Activated naive CD8-positive, alpha-beta T cell treated with anti-CD3 and anti-CD28 coated beads for 36 hours (primary cell): ENCODE measurements at places on chromosomes 4 and X.

DNA sequence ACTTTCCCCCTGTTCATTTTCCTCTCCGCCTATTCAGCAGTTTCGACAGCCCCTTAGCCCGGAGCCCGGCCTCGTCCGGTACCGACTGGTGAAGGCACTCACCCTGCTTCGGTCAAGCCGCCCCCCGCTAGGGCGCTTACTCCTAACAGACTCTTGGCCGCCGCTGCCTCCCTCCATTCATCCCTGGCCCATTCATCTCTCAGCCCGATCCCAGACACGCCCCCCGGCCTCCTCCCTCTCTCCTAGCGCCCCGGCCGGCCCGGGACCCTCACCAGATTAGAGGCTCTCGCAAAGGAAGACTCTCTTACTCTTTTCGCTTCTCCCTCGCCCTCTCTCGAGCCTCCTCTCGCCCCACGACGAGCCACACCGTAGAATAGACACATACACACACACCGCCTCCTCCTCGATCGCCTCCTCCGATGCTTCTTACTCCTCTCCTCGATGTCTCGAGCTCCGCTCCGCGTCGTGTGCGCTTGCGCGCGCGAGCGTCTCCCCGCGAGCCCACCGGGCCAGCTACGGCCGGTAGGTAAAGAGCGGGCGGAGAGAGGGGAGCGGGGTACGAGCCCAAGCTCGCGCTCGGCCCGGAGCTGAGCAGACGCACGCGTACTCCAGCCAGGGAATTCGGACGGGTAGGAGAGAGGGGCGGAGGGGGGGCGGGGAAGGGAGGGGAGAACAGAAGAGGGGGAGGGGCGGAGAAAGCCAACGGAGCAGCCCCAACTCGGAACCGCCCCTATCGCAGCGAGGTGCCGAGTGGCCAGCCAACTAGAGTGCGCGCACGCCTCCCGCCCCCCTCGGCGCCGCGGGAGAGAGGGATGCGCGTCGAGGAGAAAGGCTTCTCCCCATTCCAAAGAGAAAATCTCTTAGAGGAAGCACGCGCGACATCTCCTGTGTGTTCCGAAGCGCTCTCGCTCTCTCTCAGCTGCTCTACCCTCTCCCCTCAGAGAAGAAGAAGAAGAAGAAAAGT, at the start of gene WNK3:
Gene WNK3 (minus strand): TSS at position 633 of the 964 bp plus-strand sequence.
- DNase-seq, result peak; percentile 39

DNA sequence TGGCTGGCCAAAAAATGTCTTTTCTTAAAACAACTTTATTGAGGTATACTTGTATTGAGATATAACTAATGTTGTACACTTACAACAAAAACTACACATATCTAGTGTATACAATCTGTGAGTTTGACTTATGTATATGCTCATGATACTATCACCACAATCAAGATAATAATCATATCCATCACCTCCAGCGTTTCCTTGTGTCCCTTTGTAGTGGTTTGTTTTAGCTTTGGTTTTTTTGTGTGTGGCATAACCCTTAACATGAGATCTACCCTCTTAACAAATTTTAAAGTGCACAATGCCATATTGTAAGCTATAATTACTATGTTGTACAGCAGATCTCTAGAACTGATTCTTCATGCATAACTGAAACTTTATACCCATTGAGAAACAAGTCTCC, 13.4 kb upstream of the PCSK1N start:
- DNase-seq, result no peak

GRCh38 chrX:18970465-18970864, 13.4 kb downstream of the PHKA2 start:
- DNase-seq, result no peak

GRCh38 chrX:15382813-15383212, 1.4 kb downstream of the VEGFD start:
- DNase-seq, result no peak

DNA sequence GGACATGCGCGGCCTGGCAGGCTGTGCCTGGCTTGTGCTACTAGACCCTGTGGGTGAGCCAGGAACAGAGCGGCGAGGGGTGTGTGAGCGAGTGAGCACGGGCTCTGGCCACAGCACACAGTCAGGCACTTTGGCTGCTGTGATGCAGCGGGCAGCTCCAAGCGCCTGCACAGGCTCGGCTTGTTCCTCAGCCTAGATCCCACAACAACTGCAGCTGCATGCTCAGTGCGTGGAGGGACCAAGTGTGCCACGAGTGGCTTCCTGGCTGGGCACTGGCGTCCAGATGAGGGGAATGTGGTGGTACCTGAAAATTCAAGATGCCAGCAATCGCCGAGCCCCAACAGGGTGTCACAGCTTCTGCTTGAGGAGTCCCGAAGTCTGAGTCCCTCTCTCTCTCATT, 1056.6 kb downstream of the RAPGEF2 start:
- DNase-seq, result no peak

DNA sequence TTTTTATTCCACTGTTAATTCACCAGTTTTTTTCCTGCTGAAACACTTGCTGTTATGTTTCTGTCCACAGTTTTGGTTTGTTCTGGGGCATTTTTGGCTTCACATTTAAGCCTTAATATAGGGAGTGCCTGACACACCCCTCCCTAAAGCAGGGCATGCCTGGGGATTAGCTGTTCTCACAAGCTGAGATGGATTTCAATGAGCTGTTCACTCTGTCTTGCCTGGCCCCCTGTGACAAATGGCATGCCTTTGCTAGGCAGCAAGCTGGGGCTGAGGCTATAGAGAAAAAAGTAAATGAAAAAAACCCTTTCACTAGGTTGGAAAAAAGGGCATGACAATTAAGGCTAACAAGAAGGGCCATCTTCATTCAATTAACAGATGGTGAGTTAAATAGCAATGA, 22.4 kb downstream of the LPAR4 start:
- no peak for DNase-seq

DNA sequence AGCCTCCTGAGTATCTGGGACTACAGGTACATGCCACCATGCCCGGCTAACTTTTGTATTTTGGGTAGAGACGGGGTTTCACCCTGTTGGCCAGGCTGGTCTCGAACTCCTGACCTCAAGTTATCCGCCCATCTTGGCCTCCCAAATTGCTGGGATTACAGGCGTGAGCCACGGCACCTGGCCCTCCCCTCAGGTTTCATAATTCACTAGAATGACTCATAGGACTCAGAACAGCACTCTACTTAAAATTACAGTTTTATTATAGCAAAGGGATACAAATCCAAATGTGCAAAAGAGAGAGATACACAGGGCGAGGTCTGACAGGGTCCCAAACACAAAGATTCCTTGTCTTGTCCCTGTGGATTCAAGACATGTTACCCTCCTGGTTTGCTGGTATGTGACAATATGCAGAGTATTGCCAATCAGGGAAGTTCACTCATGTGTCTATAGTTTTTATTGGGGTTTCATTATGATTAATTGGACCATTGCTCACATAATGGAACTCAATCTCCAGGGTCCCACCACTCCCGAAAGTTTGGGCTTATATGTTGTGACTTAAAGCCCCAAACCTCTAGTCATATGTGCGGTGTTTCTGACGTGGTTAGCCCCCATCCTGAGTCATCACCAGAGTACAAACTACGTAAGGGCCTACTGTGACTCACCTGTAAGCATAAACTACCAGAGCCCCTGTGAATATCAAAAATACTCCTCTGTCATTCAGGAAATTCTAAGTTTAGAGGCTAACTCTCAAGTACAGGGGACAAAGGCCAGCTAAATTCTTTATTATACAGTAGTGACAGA, 5.2 kb downstream of the YIPF6 start:
- DNase-seq, result peak; percentile 45

DNA sequence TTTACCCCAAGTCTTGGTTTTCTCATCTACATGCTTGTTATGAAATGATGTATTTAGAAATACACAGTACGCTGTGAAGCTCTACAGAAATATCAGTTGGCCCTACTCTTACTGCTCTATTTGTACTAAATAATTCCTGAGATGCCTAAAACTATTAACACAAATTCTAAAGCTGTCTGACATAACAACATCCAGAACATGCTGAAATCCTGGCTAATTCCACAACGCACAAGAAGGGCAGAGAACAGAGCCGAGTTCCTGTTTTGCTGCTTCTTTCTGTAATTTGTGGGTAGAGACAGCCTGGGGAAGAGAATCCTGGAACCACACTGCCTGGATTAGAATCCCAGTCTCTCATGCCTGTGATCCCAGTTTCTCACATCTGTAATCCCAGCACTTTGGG, 59.0 kb downstream of the ZNF827 start:
- DNase-seq, result no peak

DNA sequence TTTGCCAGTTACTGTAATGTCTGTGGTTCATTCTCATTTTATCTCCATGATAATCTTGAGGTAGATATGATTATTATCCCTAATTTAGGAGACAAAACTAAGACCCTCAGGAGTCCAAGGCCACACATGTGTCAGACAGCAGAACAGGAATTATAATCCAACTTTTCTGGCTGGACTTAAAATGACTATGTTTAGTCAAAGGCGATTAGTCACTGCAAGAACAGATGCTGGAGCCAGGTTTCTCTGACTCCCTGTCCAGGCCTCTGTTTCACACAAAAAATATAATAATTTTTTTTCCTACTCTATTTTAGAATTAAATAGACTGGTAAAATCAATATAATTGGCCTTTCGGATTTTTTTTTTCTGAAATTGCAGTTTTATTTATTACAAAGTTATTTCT, 56.7 kb upstream of the TMEM131L start:
- DNase-seq, result no peak

- no peak for DNase-seq
Observed at GRCh38 chr4:176902710-176903323, 110.1 kb upstream of the VEGFC start.

- no peak for DNase-seq
Observed at GRCh38 chr4:107999932-108000539, 10.3 kb downstream of the HADH start.
